Activated CD8-positive, alpha-beta memory T cell treated with anti-CD3 and anti-CD28 coated beads for 1 hour (primary cell): ENCODE measurements at places on chromosomes 7 and 10.

GRCh38 chr7:135102372-135102771 is 45.5 kb upstream of the TMEM140 start:
- no peak for DNase-seq

- no peak for DNase-seq
Measured at GRCh38 chr10:21499701-21500577, 25.5 kb downstream of the SKIDA1 start.

GRCh38 chr10:35379226-35380137 is 43.2 kb downstream of the CCNY start:
- peak; percentile 3 for DNase-seq

DNA sequence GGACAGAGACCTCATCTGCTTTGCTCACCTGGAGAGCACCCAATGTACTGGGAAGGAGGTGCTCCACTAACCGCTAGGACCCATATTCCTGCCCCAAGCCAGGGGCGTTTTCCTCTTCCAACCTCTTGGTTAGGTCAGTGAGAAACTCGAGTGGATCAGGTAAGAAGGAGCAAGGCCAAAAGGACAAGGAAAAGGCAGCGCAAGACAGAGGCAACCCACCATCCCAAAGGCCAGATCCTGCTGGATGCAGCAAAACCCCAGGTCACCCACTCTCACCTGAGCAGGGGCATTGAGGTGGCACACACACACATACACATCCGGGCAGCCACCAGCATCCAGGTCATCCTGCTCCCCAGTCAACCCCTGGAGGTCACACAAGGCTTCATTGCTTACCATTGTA is 105.1 kb downstream of the GRID1 start:
- no peak for DNase-seq

DNA sequence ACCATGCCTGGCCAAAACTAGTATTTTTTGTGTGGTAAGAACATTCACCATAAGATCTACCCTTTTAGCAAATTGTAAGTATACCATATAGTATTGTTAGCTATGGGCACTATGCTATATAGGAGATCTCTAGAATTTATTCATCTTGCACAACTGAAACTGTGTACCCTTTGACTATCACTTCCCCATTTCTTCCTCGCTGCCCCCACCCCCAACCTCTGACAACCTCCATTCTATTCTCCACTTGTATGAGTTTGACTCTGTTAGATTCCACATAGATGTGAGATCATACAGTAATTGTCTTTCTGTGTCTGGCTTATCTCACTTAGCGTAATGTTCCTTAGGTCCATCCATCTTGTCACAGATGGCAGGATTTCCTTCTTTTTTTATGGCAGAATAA is 3.6 kb downstream of the CASP7 start:
- DNase-seq: no peak

DNA sequence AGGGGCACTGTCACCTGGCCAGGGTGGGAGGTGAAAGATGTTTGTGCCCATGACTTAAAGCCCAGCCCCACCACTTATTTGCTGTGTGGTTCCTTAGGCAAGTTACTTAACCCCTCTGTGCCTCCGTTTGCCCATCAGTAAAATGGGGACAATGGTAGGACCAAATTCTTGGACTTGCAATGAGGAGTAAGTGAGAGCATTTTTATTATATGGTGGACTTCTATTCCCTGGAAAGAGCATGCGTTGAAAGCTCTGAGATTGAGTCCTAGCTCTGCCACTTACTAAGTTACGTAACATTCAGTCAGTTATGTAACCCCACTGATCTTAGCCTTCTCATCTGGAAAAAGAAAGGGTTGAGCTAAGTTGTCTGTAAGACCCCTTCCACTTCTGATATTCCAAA is 18.8 kb downstream of the VSIR start:
- no peak for DNase-seq

DNA sequence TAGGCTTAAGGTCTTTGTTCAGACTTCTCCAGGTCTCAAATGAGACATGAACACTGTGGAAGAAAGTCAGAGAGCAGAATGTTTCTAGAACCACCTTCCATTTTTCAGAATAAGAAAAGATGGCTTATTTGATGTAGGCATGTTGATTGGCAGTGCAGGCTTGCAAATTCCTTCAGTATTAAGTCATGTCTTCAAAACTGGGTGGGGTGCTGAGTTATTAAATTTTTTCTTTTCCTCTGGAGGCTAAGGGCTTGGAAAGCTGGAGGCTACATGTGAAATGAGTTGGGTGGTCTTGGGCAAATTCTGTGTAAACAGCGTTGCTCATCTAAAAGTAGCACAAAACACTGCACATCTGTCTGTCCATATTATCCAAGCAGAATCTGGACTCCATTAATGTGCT is 62.8 kb downstream of the PRTFDC1 start:
- no peak for DNase-seq

GRCh38 chr7:156620291-156620675 is 20.3 kb upstream of the RNF32 start:
- DNase-seq: no peak

DNA sequence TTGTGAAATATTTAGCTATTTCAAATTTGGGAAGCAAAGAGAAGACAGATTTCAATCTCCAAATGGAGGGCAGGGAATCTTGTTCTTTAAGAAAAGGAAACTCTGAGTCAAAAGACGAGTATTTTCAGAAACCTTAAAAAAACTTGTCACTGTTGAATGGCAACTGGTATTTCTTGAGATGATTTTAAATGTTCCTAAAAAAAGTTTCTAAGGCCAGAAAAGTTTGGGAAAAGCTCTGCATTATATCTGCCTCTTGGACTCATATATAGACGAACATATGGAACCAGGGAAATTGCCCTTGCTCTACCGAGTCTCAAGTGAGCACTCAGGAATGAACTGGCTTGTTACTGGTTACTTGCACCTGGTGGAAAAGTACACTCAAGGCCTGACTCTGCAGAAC is 69.5 kb downstream of the ADAM22 start:
- no peak for DNase-seq

- DNase-seq: no peak
Measured at GRCh38 chr10:96532523-96532922, 18.8 kb upstream of the TLL2 start.

DNA sequence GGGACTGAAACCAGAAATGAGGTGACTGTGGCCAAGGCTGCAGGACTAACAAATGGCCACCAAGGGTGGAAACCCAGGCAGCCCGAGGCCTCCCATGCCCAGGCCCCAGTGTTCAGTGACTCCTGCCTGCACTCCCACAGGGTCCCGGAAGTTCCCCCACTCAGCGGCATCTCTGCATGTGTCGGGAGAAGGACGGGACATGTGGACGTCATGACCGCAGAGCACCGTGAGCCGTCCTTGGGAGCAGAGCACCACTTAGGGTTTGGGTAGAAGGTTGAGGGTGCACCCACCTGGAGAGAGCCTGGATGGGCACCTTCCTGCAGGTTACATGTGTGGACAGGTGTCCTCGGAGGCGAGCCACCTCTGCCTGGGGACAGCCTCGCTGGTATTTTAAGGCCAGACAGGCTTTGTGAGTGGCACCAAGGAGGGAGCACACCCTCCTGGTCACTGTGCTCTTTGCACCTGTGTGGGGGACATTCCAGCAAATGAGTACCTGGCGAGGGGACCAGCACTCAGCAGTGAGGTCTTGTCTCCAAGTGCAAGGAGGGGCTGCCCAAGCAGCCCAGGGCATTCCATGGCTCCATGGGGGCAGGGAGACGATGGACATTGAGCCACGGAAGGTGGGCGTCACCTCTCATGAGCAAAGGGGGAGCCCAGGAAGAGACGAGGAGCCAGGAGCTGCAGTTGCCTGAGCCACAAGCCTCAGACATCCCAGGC is 95.3 kb upstream of the TCERG1L start:
- DNase-seq: no peak

DNA sequence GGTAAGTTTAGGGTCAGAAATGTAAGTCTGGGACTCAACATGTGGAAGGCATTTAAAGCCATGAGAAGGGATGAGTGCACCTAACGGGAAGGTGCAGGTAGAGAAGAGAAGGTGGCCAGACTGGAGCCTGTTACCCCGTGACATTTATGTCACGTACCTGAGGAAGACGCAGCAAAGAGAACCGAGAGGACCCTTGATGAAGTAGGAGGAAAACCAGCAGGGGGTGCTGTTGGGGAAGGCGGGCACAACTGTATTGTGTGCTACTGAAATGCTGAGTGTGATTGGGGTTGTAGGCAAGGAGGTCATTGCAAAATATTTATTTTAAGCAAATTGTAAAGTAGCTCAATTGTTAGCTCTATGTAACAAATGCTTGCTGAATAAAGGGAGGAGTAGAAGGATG is 338.2 kb upstream of the PRKCQ start:
- peak; percentile 58 for DNase-seq

DNA sequence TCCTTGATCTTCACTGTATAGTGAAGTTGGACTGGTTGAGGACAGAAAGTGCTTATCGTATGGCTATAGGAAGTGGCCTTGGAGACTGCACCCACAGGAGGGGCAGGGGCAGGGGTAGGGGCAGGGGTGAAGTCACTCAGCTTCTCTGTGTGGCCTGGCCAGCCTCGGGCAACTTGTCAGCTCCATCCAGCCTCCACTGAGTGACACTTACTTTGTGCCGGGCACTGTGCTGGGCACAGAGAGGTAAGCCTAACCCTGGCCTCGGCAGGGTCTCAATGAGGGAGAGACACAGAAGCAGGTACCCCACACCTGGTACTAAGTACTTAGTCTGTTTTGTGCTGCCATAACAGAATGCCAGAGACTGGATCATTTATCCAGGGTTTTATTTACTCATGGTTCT is 99.3 kb upstream of the CTBP2 start:
- DNase-seq: no peak

DNA sequence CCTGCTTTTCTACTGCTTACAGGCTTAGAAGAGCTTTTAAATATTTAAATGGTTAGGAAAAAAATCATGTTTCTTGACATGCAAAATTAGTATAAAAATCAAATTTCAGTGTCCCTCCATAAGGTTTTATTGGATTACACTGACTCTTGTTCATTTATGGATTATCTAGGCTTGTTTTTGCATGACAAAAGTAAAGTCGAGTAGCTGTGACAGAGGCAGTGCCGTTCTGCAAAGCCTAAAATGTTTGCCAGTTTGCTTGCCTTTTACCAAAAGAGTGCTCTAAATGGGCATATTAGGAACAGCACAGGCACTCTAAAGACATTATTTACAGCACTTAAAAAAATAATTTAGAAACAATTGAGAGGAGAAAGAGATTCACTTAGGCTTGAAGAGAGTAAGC is 139.6 kb downstream of the TSPAN12 start:
- DNase-seq: no peak

DNA sequence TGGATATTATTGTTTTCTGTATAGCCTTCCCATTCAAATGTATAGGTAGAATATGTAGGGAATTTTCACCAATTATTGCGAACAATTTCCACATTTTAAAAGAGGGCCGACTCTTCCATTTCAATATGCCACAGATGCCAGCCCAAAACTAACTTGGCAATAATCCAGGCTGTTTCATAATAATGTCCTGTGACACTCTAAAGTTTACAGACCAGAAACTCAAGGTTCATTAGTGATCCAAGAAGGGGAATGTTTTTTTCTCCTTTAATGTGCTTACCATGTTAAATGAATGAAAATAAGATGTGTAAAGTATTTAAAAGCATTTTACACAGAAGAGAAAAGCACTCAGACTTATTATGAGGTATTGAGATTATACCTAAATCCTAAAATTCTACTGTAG is 63.0 kb upstream of the FAM3C start:
- no peak for DNase-seq

- no peak for DNase-seq
Measured at GRCh38 chr7:149870701-149871483, 2.9 kb upstream of the ATP6V0E2 start.

DNA sequence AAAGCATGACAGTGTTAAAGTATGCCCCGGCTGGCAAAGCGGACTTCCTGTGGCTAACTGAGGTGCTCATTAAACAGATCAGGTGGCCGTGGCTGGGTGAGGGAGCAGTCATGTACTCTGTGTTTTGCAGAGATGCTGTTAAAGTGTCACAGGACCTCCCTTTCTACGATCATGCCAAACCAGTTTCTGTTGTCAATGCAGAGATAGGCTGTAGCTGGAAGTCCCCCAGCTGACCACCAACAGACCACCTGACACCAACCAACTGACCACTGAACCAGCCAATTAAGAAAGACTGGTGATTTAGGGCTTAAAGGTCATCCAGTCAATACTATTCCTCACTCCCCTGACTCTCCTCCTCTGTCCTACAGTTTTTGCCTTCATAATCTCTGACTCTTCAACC is 431.1 kb upstream of the LRGUK start:
- no peak for DNase-seq

- no peak for DNase-seq
Measured at GRCh38 chr7:27750316-27750715, 10.4 kb downstream of the TAX1BP1 start.

DNA sequence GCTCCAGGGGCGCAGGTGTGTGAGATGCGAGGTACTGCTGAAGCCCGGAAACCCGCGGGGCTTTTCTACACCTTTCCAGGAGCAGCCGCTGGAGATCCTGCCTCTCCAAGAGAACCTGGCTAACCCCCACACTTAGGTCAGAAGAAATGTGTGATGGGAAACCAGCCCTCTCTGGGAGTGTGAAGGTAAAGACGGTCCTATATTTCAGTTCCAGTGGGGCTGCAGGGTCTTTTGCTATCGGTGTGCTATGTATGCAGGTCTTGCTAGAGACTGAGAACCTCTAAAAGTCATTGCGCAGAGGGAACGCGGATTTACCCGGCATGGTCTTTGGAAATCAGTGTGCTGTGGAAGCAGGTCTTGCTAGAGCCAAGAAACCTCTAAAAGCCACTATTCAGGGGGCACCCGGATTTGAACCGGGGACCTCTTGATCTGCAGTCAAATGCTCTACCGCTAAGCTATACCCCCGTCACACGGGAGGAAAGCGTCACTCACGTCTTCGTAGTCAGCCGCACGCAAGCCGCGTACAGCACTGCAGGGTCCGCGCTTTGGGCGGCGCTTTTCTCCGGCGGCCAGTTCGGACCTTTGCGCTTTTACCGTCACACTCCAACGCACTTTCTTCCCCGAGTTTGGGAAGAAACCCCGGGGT is 46.0 kb downstream of the ZNF777 start:
- DNase-seq: peak; percentile 47

GRCh38 chr10:68330852-68331454 is 911 bp upstream of the HNRNPH3 start:
- no peak for DNase-seq

GRCh38 chr7:99504281-99504602 is 220 bp upstream of the ZKSCAN5 start:
- DNase-seq: no peak

DNA sequence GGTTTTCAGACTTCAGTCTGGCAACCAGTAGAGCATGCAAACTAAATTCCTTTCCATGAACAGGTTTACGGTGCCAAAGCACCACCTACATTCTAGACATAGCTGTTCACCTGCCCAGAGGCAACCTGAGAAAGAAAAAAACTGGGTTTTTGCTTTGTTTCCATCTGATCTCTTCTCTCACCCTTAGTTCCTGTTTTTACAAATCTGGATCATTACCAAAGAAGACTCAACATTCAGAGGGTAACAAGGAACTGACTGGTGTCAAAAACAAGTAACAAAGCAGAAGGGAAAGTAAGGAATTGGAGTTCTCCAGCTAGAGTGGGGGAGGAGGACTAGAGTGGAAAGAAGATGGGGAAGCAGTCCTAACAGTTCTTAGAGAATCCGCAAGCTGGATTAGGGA is 36.4 kb downstream of the CPVL start:
- no peak for DNase-seq
